ENCODE measurements at places on chromosomes 1 and 21.

GRCh38 chr1:165116171-165116570 lies 240.3 kb downstream of the LMX1A start:
- no peak for DNase-seq

- DNase-seq = no peak
Measured at GRCh38 chr21:45592208-45592619, 50.0 kb upstream of the SLC19A1 start.

DNA sequence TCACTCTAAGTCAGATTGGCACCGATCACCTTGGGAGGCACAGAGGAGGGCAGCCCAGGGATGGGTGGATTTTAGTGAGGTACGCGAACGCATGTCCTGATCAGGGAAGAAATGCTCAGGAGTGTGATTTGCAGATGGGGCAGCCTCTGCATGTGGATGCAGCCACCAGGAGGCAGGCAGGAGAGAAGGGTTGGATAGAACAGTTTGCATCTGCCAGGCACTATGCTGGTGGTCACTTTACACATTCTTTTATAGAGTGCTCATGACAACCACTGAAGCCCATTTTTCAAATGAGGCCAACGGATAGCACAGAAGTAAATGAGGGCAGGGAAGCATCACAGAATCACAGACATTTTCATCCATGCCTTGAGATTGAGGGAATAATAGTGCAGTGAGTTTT lies 5.7 kb downstream of the LAMB3 start:
- no peak for DNase-seq

DNA sequence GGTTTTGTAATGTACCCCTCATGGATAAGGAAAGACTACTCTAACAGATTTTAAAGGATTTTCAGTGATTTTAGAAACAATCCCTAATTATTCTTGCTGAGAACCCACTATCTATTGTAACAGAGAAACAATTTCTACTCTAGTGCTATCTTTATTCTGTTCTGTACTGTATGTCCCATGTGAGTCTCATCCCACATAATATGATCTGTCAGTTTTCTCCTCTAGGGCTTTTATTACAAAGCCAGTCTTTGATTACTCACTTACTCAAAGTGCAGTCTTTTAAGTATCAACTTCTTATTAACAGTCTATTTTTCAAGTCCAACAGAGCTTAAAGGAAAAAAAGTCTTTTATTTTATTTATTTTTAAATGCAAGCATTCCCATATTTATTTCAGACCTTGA lies 54.8 kb downstream of the CTH start:
- no peak for DNase-seq

- DNase-seq = no peak
Measured at GRCh38 chr1:31122101-31122735, 56.7 kb upstream of the PUM1 start.

- DNase-seq = no peak
Measured at GRCh38 chr1:85058786-85059185, 10.5 kb upstream of the MCOLN3 start.

- no peak for DNase-seq
Measured at GRCh38 chr1:203295796-203296195, 9.5 kb upstream of the BTG2 start.

DNA sequence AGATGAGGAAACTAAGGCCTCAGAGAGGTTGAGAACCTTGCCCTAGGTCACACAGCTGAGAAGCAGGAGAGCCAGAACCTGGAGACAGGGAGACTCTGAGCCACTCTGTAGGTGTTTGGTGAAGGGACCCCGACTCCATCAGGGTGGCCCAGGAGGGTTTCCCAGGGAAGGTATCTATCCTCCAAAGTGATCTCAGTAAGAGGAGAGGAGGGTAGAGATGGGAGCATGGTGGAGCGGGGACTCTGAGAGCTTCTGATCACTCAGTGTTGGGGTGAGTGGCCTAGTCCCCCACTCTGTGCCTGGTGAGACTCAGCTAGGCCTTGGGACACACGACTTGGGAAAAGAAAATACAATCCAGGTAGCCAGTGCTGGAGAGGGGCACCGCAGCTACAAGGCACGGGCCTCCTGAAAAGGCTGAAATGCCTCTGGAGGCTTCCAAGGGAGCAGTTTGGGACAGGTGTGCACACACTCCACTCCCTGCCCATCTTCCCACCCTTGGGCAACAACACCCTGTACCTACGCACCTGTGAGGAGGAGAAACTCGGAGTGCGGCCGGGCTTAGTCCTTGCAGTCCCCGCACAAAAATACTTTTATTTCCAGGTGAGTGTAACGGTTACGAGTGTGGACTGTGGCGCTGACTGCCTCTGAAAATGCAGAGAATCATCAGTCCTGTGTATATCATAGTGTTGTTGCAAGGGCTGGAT lies 80.8 kb downstream of the CAMK2N1 start:
- no peak for DNase-seq

DNA sequence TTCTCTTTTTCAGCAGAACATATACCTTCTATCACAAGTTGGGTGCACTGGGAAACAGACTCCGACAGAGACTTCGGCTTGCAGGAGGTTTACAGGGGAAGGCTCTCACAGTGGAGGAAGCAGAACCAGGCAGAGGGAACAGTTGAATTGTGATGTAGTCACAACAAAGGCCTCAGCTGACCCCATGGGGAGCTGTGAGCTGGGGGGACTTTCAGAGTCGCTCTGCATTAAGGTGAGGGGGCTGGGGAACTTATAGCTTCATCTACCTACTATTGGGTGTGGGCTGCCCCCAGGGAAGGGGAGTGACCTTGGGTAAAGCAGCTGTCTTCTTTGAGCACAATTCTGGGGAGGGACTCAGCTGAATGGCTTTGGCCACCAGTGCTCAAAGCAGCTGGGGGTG lies 94.9 kb upstream of the POU3F1 start:
- no peak for DNase-seq

GRCh38 chr1:29333008-29333407 lies 96.7 kb downstream of the PTPRU start:
- DNase-seq = no peak

DNA sequence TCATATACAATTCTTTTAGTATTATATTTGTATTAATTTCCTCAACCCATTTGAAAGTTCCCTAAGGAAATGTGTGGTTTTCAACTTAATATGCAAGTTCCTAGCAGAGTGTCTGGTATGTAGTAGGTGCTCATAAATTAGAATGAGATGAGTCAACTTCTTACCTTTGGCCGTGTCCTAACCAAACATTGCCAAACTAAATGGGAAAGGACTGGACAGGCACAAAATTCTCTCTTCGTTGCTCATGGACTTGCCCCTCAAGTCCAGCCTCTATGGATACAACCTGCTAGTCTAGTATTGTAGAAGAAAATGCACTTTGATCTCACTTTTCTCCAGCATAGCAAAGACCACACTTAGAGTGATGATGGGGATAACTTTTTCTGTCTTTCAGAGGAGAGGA lies 11.6 kb upstream of the MRPS14 start:
- DNase-seq = no peak

DNA sequence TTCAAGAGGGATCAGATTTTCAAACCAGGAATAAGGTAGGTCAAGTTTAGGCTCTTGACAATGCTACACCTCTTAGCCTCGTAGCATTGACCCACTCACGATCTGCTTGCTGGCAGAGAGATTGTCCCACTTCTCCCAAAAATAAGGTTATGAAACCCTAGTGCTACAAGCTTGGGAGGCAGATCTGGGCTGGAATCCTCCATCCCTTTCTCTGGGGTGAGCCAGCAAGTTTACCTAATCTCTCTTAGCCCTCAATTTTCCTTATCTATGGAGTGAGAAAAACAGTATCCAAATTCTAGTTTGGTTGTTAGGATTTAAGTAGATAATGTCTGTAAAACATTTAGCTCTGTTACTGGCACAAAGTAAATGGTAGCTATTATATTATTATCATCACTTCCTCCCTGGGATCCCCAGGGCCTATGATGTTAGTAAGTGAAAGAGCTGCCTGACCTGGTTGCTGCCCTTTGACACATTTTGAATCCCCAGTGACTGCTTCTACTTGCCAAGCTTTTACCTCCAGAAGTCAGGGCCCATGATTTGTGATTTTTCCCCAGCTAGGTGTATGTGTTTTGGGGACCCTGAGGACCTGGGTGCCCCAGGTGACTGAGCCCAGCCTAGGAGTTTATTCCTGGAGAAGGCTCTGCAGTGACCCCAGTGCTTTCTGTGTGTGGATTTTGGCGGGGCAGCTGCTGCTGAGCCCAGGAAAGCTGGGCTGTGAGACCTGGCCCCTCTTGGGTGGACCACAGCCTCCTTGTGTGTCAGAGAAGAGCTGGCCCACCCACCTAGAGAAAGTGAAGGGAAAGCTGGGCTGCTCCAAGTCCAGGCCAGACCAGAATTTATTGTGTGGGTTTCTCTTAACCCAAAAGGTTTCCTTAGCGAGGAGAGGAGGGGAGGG lies 48.2 kb upstream of the VANGL1 start:
- DNase-seq = no peak

GRCh38 chr1:222384531-222384930 lies 163.4 kb downstream of the HHIPL2 start:
- no peak for DNase-seq

DNA sequence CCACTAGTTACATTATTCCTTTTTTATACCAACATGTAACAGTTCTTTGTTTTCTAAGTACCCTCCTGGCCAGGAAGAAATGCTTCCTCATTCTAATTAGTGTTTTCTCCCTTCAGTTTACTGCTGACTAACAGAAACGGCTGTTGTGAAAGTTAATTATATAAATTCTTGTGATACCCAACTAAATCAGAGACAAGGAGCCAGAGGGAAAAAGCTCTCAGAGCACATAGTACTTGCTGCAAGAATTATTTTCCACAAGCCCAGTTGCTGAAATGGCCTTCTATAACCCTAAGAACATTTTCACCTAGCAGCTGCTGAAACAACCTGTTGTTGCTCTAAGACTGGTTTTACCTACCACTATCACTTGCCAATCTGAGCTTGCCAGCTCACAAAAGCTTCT lies 82.4 kb downstream of the FAF1 start:
- no peak for DNase-seq

DNA sequence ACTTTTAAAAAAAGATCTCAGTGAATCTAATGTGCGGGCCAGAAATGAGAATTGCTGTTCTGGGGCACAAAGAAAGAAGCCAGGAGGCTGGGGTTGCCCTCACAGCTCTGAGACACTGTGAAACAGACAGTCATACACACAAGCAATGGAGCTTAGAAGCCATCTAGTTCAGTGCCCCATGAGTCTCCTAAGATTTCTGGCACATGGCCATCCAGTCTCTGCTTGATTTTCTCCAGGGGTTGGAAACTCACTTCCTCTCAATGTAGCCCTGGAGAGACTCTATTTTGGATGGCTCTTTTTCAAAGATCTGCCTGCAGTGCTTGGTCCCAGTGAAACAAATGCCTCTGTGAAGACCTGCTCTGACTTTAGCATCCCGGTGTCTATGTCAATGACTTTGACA lies 38.6 kb downstream of the KCNN3 start:
- DNase-seq = no peak

- DNase-seq = no peak
Measured at GRCh38 chr1:6799499-6799898, 14.2 kb downstream of the CAMTA1 start.

- no peak for DNase-seq
Measured at GRCh38 chr1:193694741-193695140, 508.3 kb upstream of the B3GALT2 start.

DNA sequence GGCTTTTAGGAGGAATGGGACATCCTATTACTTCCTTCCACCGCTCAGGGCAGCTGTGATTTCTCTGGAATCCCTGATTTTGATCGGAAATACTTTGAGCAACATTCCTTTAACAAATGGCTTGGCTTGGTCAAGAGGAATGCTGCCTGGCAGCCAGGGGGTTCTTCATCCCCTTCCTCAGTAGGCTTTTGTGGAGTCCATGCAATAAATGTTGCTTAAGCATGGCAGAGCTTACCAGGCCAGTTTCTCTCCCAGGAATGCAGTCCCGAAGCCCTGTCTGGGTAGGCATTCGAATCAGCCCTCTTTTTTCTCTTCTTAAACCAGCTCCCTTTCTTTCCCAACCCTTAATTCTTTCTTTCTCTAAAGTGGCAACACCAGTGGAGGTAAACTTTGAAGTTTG lies 177.1 kb upstream of the KIAA0040 start:
- DNase-seq = no peak

DNA sequence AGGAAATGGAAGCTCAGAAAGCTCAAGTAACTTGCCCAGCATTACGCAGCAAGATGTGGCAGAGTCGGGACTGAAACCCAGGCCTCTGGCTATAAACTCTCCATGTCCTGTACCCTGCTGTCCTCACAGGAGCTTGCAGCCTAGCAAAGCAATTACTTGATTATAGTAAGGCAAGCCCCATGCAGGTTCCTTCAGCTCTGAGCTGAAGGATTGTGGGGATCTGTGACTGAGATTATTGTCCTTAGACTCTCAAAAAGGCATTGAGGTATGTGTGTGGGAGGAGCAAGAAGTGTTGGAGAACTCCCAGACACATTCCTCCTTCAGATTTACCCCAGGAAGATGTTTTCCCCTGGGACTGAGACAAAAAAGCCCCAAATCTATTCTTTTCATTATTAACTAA lies 124.0 kb upstream of the SPATA6 start:
- DNase-seq = no peak

DNA sequence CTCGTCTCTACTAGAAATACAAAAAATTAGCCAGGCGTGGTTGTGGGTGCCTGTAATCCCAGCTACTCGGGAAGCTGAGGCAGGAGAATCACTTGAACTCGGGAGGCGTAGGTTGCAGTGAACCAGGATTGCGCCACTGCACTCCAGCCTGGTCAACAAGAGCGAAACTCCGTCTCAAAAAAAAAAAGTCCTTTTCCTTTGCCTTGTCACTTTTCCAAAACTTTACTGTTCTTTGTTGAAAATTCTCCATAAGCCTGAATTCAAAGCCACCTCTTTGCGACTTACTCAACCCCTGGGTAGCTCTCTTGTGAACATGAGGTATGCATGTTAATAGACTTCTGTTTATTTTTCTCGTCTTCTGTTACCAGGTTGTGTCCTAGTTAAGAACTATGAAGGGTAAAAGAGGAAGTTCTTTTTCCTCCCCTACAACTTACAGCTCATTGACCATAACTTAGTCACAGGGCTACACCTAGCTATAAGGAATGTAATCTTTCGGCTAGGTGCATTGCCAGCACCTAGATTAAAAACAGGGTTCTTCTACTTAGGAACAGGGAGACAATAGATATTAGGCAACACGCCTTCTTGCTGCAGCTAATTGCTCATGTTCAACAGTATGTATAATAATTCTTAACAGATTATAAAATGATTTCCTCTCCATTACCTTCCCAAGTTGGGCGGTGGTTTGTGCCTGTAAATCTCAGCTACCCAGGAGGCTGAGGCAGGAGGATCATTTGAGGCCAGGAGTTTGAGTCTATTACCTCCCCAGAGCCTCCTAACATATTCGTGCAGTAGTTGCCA lies 40.9 kb downstream of the PTAFR start:
- no peak for DNase-seq

Data from adrenal gland (tissue), 19 donors.